Lung (tissue), 17 donors: ENCODE measurements at places on chromosomes 1 and 21. TPM values are rescaled to one million over a fixed set of nuclear protein-coding genes. Genes with fewer than 3 reads are reported as not detected.
A peak's percentile ranks its signal among the peaks of the same experiment; 100 is the strongest.

- no peak overlapping the region for H3K4me3 ChIP-seq
- no peak overlapping the region for H3K27ac ChIP-seq
These were observed 183.3 kb upstream of the ADGRL2 start for GRCh38 chr1:81617308-81617967.

DNA sequence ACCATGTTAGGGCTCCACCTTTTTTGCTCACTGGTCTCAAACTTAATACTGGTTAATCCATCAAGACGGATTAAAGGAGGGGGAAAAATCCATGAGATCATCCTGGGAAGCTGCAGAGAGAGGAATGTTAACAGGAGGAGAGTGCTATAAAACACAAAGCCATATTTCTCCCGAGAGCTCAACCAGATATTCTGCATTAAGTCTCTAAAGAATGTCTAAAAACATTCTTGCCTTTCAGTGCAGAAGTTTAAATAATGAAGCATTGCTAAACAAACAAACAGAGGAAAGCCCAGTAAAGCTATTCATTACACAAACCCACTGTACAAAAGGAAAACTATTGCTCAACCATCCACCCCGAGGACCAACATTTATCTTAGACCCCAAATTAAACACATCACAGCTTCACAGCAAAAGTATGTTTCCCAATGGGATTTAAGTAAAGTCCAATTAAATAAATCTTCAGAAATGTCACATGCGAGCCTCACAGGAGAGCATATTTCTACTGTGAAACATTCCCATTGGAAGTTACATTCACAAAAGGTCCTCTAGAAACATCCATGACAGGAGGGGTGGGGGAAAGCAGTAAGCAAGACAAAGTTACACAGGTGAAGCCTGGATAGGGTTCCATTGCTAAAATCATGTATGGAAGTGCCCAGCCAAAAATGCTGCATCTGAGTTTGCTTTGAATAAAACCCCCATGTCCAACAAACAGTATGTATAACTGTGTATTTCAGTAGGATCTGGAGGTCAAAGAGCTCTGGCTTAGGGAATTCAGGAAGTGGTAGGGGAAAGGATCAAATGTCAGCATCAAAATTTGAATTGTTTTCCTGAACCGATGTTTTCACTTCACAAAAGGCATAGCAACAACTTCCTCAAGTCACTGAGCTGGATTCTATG, 23.3 kb downstream of the DUSP10 start:
- no peaks in the 10 kb centered on the region for H3K36me3 ChIP-seq
- H3K4me1 ChIP-seq, result peaks cover 8% of the 10 kb centered on the region
- no peak overlapping the region for H3K4me3 ChIP-seq
- DNase-seq, result no peak
- no peaks in the 10 kb centered on the region for H3K27me3 ChIP-seq
- no peak overlapping the region for H3K27ac ChIP-seq

DNA sequence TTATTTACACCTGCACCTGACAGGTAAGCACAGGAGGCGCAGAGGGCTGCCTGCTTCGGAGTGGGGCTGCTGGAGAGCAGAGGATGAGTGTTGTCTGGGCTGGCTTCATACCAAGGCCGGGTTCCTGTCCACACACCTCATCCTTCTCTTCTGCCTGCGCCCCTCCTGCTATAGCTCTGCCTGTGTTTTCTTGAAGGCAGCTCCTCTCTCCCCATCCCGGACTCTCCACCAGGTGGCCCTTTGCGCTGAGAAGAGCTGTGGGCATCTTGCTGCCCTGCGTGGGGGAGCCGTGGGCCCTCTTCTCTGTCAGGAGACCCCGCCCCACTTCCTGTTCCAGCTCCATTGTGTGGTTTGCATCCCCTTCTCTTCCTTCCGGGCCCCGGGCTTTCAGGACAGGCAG, 35.0 kb downstream of the ARHGEF10L start:
- H3K27me3 ChIP-seq, result no peaks in the 10 kb centered on the region
- H3K36me3 ChIP-seq, result no peaks in the 10 kb centered on the region
- DNase-seq, result no peak
- H3K27ac ChIP-seq, result no peak overlapping the region

DNA sequence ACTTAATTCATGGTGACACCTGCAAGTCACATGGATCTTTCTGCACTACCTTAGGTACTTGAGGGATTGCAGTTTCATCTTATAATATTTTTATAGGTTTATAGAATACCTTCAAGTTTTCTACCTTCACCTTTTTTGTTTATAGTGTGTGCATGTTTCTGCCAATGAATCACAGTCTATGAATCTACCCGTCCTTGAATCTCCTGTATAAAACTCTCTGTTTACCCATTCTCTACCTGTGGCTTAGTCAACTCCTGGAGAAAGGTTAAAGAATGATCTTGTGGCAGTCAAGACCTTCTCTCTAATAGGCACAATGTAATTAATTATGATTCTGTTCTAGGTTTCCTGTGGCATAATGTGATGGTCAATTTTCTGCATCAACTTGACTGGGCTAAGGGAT, 3.2 kb upstream of the GSTM2 start:
- no peak for DNase-seq
- no peak overlapping the region for H3K4me3 ChIP-seq
- H3K27me3 ChIP-seq, result no peaks in the 10 kb centered on the region
- H3K4me1 ChIP-seq, result no peaks in the 10 kb centered on the region
- no peak overlapping the region for H3K27ac ChIP-seq

DNA sequence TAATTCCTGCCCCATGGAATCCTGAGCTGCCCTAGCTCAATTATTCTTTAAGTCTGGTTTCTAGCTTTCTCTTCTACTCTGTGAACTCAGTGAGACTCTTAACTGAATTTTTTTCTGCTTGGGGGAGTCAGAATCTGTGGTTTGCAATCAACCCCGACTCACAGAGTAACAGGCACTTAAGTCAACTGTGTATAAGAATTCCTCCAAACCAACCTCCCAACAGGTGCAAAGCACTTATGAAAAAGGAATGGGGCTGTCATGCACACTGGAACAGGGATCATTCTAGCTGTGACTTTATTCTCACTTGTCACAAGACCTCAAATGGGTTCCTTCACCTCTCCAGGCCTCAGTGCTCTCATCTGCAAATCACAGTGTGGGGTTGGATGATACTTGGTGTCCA, 60.3 kb upstream of the SYT6 start:
- no peak overlapping the region for H3K27ac ChIP-seq
- H3K4me1 ChIP-seq, result no peaks in the 10 kb centered on the region
- H3K4me3 ChIP-seq, result no peak overlapping the region
- no peaks in the 10 kb centered on the region for H3K27me3 ChIP-seq
- no peaks in the 10 kb centered on the region for H3K36me3 ChIP-seq

DNA sequence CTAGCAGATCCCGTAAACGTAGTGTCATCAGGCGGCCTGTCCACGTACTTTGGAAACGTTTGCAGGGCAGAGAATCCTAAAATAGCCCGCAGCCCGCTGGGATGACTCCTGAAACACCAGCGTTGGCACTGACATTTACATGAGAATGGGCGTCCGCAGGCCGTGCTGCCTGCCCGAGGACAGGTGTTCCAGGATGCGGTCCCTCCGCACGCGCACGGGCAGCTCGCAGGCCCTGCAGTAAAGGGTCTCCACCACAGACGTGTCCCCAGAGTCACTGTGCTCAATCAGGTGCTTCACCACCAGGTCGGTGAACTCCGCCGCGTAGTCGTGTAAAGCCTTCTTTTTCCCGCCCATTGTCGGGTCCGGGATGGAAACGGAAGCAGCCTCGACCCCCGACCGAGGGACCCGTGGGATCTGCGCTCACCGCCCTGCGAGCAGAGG, 5.8 kb upstream of the CCDC27 start:
- H3K4me3 ChIP-seq, result peak overlapping the region; percentile 75
- H3K4me1 ChIP-seq, result no peaks in the 10 kb centered on the region
- peak overlapping the region; percentile 68 for H3K27ac ChIP-seq
- peaks cover 16% of the 10 kb centered on the region for H3K36me3 ChIP-seq

- no peak overlapping the region for H3K4me3 ChIP-seq
- no peaks in the 10 kb centered on the region for H3K27me3 ChIP-seq
- DNase-seq, result no peak
- no peak overlapping the region for H3K27ac ChIP-seq
- H3K36me3 ChIP-seq, result no peaks in the 10 kb centered on the region
These were observed 12.1 kb upstream of the DEGS1 start for GRCh38 chr1:224170748-224171478.

DNA sequence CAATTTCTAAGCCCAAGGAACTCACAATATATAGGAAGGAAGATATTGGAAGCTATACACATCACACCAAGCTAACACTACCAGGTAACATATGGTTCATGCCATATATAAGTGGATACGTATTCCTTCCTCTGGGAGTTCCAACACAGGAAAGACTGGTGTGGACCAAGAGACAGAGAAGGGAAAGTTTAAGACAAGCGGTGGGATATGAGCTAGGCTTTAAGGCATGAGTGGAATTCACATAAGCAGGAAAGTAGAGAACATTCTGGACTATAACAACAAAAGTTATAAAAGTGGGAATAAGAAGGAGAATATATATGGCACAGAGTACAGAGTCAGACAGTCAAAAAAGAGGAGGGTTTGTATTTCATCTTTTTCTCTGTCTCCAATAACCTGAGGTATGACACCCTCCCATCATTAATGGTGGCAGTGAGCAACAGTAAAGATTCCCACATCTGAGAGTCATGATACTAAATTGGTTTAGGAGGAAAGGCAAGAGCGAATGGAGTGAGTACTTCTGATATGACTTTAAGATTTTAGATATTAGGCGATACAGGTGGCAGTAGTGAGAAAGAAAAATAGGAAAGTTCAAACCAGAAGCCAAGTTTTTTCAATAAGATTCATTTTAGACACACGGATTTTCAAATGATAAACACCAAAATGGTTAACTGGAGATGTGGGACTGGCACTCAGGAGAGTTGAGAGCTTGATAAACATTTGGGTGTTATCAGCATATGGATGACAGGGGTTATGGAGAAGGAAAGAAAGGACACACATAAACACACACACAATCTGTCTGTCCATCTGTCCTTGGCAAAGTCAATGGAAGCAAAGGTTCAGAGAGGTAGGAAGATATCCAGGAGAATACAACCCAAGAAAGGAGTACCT, 87.4 kb upstream of the TTC39A start:
- peak overlapping the region; percentile 76 for H3K27ac ChIP-seq
- no peaks in the 10 kb centered on the region for H3K4me1 ChIP-seq
- H3K27me3 ChIP-seq, result no peaks in the 10 kb centered on the region
- DNase-seq, result no peak
- no peak overlapping the region for H3K4me3 ChIP-seq

GRCh38 chr1:158719664-158720063, 856 bp downstream of the OR6K3 start:
- no peaks in the 10 kb centered on the region for H3K27me3 ChIP-seq
- H3K36me3 ChIP-seq, result no peaks in the 10 kb centered on the region
- DNase-seq, result no peak
- H3K4me1 ChIP-seq, result no peaks in the 10 kb centered on the region

The DMRTA2 gene
- total RNA-seq, result not detected

The HES2 gene
- 0.26 TPM for total RNA-seq

GRCh38 chr1:25533775-25534409, 9.5 kb upstream of the LDLRAP1 start:
- no peaks in the 10 kb centered on the region for H3K36me3 ChIP-seq
- H3K27me3 ChIP-seq, result no peaks in the 10 kb centered on the region
- no peak for DNase-seq
- H3K27ac ChIP-seq, result no peak overlapping the region

DNA sequence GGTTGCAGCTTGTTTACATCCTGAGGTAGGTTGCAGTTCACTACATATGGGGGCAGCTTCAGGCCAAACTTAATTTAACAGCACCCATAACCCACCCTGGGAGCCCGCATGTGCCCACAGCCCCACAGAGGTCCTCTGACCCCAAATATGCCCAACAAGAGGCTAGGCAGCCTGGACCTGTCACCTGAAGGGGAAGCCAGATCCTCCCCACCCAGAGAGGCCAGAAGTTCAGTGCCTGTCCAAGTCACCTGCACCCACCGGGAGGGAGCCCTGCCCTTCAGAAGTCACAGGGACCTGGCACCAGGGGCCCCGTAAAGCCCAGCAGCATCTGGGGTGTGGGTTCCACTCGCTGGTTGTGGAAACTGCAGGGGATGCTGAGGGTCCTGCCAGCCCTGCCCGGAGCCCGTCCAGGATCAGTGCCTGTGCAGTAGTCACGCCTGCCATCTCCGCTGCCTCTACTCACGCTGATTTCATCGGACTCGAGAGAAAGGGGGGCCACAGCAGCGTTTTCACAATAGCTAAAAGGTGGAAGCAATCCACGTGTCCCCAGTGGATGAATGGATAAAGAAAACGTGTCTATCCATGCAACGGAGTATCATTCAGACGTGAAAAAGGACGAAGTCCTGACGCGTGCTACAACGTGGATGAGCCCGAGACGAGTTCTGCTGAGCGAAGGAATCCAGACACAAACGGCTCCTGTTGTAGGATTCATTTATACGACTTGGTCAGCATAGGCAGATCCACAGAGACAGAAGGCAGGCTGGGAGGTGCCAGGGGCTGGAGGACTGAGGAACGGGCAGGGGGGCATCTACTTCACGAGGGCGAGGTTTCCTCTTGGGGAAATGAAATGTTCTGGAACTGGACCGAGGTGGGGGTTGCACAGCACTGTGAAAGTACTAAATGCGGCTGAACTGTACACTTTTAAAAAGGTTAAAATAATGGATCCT, 33.9 kb upstream of the COL6A2 start:
- no peaks in the 10 kb centered on the region for H3K27me3 ChIP-seq
- H3K36me3 ChIP-seq, result no peaks in the 10 kb centered on the region
- no peaks in the 10 kb centered on the region for H3K4me1 ChIP-seq
- H3K4me3 ChIP-seq, result no peak overlapping the region

The GNG4 gene
- total RNA-seq, result 0.57 TPM

- no peak overlapping the region for H3K4me3 ChIP-seq
- H3K27ac ChIP-seq, result no peak overlapping the region
- no peaks in the 10 kb centered on the region for H3K27me3 ChIP-seq
- no peaks in the 10 kb centered on the region for H3K4me1 ChIP-seq
- no peaks in the 10 kb centered on the region for H3K36me3 ChIP-seq
- DNase-seq, result peak; percentile 22
These were observed 45.1 kb downstream of the PDPN start for GRCh38 chr1:13628711-13629110.

The CD1E gene
- total RNA-seq, result 0.55 TPM

The GNG12 gene
- 46.2 TPM for total RNA-seq

DNA sequence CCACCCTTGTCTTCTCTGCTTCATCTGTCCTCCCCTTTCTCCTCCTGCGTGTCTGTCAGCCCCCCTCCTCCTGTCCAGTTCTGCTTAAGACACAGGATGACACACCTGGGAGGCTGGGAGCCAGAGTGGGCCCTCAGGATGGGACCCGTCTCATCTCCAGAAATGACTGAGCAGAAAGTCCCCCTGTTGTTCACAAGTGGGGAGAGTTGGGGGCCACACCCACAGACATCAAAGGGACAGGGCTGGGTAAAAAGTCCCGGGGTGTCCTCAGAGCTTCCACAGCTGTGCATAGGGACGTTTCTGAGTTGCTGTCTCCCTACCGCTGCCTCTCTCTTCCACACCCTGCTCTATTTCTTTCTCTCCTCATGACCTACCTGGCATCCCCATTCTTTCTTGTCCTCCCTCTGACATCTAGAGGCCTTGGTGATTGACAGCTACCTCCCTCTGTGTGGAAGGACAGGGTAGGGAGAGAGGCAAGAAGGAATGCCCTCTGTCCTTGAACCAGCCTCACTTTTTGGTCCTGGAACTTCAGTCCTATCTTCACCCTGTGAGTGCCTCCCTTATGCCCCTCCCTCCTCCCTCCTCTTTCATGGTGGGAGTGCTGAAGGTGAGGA, 19.5 kb upstream of the SH2D2A start:
- H3K36me3 ChIP-seq, result no peaks in the 10 kb centered on the region
- H3K4me3 ChIP-seq, result no peak overlapping the region
- H3K4me1 ChIP-seq, result no peaks in the 10 kb centered on the region
- no peaks in the 10 kb centered on the region for H3K27me3 ChIP-seq
